Kasumi-1 (cell line): ENCODE measurements at places on chromosomes 2 and 18.

GRCh38 chr2:68284896-68285295 lies 32.6 kb upstream of the PPP3R1 start:
- DNase-seq: peak; percentile 8

GRCh38 chr2:21694079-21694878 lies 570.5 kb downstream of the TDRD15 start:
- no peak for DNase-seq

- DNase-seq: peak; percentile 53
These were observed 862 bp downstream of the C18orf54 start for GRCh38 chr18:54358495-54359040.

- no peak for DNase-seq
These were observed 54.1 kb upstream of the CAB39 start for GRCh38 chr2:230658577-230658876.

DNA sequence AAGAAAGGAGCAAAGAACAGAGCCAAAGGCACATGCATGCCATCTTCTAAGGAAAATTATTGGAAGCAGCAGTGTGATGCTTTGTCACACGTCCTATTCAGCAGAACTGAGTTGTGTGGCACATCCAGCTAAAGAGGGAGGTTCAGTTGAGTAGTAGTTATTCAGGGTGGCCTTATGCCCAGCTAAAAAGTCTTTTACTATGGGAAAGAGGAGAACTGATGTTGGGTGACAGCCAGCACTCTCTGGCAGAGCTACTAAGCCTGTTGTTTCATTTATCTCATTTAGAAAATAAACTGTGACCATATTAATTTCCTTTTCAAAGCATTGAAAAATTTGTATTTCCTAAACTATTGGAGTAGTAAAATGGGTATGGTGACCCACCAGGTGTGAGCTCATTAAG lies 18.5 kb downstream of the ITGA6 start:
- no peak for DNase-seq

GRCh38 chr2:239261796-239262483 lies 138.9 kb downstream of the HDAC4 start:
- DNase-seq: no peak

- no peak for DNase-seq
These were observed 34.1 kb downstream of the FBXO48 start for GRCh38 chr2:68432696-68433658.

- no peak for DNase-seq
These were observed 56.6 kb downstream of the SOWAHC start for GRCh38 chr2:109670556-109671411.

DNA sequence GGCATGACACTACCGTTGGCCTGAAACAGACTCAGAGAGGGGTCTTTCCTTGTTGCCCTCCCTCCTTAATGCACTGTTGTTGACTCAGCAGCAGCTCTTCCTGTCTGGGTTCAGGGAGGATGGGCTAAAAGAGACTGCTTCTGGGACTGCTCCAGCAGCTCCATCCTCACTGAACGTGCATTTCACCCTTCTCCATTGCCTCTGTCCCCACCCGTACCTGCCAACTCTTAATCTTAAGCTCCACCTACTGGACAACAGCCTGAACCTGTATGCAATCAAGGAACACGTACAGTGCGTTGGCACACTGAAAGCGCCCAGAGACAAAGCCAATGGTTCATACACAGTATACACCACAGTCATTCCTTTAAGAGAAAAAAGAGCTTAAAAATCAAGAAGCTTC lies 230.8 kb upstream of the RAB6C start:
- peak; percentile 32 for DNase-seq

DNA sequence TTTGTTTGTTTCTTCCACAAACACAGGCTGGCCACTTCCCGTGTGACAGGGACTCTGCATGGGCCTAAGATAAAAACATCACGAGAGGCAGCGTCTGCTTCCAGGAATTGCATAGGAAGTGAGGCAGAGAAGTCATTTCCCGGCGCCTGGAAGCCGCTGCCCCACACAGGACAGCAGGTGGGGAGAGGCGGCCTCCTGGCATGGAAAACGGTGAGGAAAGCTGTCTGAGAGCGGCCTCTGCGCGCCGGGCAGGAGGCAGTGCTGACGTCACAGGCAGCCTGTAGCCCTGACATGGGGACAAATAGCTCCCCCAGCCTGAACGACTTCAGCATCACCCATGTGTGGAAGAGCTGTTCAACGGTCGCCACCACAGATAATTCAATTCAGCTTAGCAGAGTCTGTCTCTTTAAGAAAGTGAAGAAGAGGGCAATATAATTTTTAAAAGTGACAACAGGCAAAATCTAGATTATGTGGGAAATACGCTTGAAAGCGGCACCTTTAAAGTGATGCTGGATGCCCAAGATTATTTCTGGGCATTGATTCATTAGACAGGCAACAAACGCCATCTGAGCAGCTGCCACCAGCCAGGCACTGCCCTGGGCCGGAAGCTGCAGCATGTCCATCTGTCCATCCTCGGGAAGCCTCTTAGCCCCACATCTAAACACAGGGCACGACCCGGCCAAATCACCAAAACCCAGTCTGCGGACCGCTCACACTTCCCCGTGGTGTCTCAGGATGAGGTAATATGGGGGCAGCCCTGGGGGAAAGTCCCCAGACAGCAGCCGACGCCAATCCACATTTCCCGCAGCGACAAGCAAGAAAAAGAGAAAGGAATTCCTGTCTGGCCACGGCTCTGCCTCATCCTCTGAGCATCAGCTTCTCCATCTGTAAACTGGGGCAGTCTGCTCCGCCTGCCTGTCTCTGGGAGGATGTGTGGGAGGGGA lies 138.9 kb downstream of the PXDN start:
- DNase-seq: no peak
